MCF 10A (cell line): ENCODE measurements at places on chromosomes 7 and 10.
A peak's percentile ranks its signal among the peaks of the same experiment; 100 is the strongest.

GRCh38 chr7:22945584-22945983 lies 68.3 kb downstream of the HYCC1 start:
- DNase-seq = no peak

DNA sequence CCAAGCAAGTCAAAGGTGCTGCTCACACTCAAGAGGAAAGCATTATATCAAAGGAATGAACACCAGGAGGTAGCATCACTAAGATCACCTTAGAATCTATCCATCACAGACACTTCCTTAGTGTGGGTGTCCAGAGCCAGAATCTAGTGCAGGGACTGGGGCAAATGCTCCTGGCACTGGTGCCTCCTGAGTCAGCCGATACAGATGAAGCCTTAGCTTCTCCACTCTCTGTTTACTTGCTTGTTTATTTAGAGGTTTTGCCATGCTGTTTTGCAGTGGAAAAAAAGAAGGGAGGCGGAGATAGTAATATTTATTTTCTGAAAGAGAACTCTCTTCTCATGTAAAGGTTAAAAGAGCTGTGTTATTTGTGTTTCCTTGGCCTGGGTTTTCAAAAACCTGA lies 303.1 kb downstream of the WDR11 start:
- DNase-seq = no peak

GRCh38 chr7:95485391-95486123 lies at the start of gene ASB4:
ASB4 (plus strand) TSS chr7:95485943; CDS start chr7:95485972, 29 bp downstream.
- DNase-seq = no peak

DNA sequence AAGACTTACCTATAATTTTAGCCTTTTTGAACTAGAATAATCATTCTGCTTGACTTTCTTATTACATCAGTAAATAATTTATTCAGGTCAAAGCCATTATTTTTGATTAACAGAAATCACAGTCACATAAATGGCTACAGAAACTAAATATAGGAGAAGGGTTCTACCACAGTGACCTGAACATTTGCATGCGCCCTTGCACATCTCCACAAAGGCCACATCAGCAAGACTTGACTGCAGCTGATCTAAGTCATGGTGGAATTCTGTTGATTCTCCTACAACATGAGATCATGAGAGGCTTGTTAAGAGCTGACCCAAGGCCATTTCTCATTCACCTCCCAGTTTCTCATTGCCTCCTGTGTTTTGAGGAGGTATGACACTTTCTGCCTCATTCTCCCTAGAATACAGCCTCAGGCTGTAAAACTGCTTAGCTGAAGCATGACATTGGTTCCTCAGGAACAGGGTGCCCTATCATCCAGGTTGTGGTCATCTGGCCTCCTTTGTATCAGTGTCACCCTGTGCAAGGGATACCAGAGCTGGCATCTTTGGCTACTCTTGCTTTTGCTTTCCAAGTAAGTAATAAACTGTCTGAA lies 6.7 kb upstream of the IMMP2L start:
- no peak for DNase-seq

GRCh38 chr7:78510580-78511188 lies 712.1 kb downstream of the PHTF2 start:
- DNase-seq = peak; percentile 51

- DNase-seq = no peak
Measured at GRCh38 chr10:117541405-117541908, 1.1 kb upstream of the EMX2 start.

DNA sequence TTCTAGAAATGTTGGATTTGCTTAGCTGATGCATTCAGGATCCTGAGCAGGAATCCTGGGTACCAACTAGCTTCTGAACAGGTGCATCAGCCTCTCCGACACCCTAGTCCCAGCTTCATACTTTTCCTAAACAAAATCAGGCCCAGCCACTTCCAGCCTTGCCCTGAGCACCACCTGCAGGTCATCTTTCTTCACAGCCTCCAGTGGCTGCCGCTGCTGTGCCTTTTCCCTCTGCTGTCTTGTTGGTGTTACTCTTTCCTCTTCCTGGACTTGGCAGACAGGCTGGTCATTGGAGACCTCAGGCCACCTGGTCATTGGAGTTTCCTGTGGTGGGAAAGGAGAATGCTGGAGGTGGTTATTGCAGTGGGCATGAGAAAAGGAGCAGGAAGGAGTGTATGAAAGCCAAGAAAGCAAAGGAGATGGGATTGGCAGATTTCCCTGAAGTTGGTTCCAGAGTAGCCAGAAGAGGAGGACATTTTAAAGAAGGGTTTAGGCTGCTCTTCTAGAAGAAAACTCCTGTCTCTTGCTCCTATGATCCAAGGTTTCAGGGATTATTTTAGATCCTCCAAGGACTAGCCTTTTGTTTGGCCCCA lies 48.2 kb upstream of the NFKB2 start:
- DNase-seq = peak; percentile 63

DNA sequence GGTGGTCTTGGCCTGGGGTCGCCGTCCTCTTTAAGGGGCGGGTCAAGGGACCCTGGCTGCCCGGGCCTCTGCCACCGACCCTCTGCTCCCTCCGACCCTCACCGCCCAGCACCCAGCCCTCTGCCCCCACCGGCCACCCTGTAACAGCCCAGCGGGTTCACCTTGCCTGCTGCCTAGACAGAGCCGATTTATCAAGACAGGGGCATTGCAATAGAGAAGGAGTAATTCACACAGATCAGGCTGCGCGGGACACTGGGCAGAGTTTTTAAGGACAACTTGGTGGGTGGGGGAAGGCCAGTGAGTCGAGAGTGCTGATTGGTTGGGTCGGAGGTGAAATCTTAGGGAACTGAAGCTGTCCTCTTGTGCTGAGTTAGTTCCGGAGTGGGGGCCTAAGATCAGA lies 779 bp upstream of the ADCK2 start:
- no peak for DNase-seq

DNA sequence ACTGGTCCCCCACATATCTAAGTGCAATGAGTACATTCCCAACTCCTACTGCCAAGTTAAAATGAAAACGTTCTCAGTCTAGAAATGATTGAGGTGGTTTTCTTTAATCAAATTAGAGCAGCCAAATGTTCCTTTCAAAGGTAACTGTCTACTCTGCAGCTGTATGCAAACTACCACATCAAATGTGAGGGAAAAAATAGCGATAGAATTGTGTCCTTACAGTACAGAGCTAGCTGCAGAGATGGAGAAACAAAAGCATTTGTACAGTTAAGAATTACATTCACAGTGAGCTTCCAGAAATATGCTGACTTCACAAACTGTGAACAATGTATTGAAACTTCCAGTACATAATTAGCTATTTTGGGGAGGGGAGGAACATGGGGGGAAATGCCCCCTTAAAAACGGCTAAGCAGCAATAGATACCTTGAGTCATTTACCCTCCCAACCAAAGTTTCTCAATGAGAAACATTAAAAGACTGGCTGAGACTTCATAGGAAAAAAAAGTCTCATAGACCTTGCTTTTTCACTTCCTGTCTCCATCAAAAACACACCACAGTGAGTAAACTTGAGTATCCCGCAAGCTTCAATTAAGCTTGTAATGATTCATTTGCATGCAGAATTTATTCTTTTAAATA lies 22.9 kb downstream of the CDK6 start:
- no peak for DNase-seq

GRCh38 chr7:1547777-1548437 lies 8.1 kb downstream of the TMEM184A start:
- no peak for DNase-seq

DNA sequence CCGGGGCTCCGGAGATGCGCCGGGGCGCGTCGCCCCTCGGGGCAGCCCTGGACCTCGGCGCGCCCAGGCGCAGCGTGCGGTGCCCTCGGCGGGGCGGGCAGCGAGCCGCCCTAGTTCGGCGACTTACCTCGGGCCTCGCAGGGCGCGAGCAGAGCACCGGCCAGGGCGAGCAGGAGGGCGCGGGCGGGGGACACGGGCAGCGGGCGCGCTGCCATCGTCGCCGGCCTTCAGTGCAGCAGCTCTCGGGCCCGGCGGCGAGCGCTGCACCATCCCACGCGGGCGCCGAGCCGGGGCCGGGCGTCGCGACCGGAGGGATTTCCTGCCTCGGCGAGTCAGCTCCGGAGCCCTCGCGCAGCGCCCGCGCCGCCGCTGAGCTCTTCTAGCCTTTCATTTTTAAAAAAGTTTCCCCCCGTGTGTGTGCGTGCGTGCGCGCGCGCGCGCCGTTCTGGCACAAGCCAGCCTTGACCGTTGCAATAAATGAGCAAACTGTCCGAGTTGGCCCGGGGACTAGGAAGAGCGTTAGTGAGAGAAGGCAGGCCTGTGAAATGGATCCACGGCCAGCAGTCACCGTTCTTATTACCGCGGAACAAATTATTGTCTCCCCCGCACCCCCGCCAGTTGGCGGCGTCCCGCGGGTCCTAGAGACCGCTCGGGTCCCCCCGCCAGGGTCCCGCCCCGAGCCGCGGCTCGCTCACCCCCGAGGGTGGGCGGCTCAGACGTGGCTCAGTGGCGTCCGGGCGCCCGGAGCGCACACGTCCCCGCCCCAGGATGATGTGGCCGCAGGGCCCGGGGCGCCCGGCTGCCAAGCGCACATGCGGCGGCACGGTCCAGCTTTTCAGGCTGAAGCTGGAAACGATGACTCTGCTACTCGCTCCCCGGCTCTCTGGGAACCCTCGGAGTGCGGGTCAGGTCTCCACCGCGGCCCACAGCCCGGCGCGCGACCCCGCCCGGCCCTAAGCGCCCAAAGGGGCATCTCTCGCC lies at the start of gene ADAM12:
TSS of gene ADAM12 (minus strand) at position 547 of the 981 bp plus-strand sequence. CDS start at position 215, 332 bp downstream.
- peak; percentile 58 for DNase-seq

- no peak for DNase-seq
Measured at GRCh38 chr10:88216976-88217375, 353.6 kb downstream of the PTEN start.

- DNase-seq = no peak
Measured at GRCh38 chr10:68330852-68331454, 911 bp upstream of the HNRNPH3 start.

- peak; percentile 66 for DNase-seq
Measured at GRCh38 chr7:86926732-86927131, 132.7 kb downstream of the ELAPOR2 start.

- DNase-seq = peak; percentile 18
Measured at GRCh38 chr7:135601182-135601581, 43.5 kb downstream of the NUP205 start.
